CD4-positive, alpha-beta memory T cell (primary cell): ENCODE measurements at places on chromosomes 4 and X. TPM values are rescaled to one million over a fixed set of nuclear protein-coding genes. Genes with fewer than 3 reads are reported as not detected.

DNA sequence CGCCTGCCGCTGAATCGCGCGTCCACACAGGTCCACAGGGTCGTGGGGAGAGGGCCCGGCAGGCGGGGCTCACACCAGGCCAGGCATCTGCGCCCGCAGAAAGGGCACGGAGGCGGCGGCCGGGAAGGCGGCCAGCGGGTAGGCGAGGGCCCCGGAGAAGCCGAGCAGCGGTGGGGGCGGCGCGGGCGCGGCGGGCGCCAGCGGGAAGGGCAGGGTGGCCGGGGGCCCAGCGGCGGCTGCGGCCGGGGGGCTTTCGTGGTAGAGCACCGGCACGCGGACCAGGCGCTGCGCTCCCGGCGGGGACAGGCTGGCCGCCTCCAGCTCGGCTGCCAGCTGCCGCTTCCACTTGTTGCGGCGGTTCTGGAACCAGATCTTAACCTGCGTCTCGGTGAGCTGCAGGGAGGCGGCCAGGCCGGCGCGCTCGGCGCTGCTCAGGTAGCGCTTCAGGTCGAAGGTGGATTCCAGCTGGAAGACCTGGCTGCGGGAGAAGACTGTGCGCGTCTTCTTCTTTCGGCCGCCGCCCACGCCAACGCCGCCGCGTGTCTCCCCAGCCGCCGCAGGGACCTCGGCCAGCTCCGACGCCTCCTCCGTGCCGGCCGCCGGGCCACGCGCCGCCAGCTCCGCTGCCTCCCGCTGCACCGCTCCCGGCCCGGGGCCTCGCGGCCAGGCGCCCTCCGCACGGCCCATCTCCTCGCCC is 3.9 kb downstream of the HMX1 start:
- H3K27me3 ChIP-seq: peaks cover 5% of the 10 kb centered on the region
- H3K4me3 ChIP-seq: no peak overlapping the region
- no peaks in the 10 kb centered on the region for H3K36me3 ChIP-seq
- H3K4me1 ChIP-seq: no peaks in the 10 kb centered on the region
- no peak overlapping the region for H3K27ac ChIP-seq

DNA sequence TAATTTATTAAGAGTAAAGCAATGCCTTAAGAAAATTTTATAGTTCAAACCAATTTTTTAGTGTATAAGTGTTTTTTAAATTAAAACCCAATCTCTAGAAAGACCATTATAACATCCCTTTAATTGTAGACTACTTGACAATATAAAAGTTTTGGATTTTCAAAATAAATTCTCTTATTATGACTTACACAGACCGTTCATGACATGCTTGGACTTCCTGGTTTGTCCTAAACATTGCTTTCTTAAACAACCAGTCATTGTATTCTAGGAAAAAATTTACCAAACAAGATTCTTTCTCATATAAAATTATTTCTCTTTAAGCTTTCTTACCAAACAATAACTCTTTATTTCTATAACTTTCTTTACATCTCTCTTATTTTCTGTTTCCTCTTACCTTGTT is 49.0 kb upstream of the CXorf51A start:
- no peaks in the 10 kb centered on the region for H3K4me1 ChIP-seq
- no peaks in the 10 kb centered on the region for H3K27me3 ChIP-seq
- no peak for DNase-seq
- no peak overlapping the region for H3K4me3 ChIP-seq

- DNase-seq: no peak
- no peak overlapping the region for H3K27ac ChIP-seq
- H3K27me3 ChIP-seq: no peaks in the 10 kb centered on the region
- H3K36me3 ChIP-seq: no peaks in the 10 kb centered on the region
- H3K4me1 ChIP-seq: no peaks in the 10 kb centered on the region
- H3K4me3 ChIP-seq: no peak overlapping the region
Observed at GRCh38 chrX:107485013-107485412, 35.6 kb downstream of the FRMPD3 start.

DNA sequence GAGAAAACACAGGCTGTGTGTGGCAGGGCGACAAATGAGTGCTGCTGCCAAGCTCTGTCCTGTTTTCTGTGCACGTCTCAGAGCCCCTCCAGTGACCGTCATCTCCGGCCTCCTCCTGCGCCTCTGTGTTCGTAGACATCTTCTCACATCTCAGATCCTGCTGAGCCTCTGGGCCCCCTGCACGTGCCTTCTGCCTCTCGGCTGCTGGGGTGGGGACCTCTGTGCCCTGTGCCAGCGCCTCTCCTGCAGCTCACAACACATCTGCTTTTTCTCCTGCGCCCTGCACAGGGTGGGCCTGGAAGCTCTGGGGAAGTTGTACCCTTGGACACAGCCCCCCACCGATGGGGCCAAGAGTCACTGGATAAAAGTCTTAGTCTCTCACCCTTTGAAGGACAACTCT is 2.4 kb upstream of the CTAG2 start:
- H3K36me3 ChIP-seq: no peaks in the 10 kb centered on the region
- no peak overlapping the region for H3K27ac ChIP-seq
- H3K27me3 ChIP-seq: no peaks in the 10 kb centered on the region

GRCh38 chrX:54248309-54248708 is 65.3 kb upstream of the FAM120C start:
- H3K27me3 ChIP-seq: no peaks in the 10 kb centered on the region
- no peaks in the 10 kb centered on the region for H3K36me3 ChIP-seq

DNA sequence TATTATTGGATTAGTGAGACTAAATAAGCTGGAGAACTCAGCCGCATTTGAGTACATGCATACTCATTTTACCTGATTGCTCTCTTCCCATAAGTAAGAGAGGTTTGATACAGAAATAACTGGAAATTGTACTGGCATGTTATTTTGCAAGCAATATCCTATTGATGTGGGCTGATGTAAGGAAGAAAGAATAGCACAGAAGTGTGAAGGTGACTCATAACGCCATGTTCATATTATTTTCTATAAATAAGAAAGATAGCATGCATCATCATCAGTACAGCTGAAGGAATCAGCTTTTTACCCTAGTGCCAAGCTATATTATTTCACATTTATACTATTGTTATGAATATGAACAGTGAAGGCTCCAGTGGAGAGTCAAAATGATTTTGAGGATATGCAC is 138.3 kb upstream of the FAM47A start:
- no peaks in the 10 kb centered on the region for H3K27me3 ChIP-seq
- no peak for DNase-seq
- no peak overlapping the region for H3K27ac ChIP-seq

GRCh38 chr4:81664079-81664478 is 192.4 kb upstream of the RASGEF1B start:
- H3K27ac ChIP-seq: no peak overlapping the region
- no peak for DNase-seq
- H3K4me3 ChIP-seq: no peak overlapping the region
- no peaks in the 10 kb centered on the region for H3K36me3 ChIP-seq
- H3K27me3 ChIP-seq: no peaks in the 10 kb centered on the region

DNA sequence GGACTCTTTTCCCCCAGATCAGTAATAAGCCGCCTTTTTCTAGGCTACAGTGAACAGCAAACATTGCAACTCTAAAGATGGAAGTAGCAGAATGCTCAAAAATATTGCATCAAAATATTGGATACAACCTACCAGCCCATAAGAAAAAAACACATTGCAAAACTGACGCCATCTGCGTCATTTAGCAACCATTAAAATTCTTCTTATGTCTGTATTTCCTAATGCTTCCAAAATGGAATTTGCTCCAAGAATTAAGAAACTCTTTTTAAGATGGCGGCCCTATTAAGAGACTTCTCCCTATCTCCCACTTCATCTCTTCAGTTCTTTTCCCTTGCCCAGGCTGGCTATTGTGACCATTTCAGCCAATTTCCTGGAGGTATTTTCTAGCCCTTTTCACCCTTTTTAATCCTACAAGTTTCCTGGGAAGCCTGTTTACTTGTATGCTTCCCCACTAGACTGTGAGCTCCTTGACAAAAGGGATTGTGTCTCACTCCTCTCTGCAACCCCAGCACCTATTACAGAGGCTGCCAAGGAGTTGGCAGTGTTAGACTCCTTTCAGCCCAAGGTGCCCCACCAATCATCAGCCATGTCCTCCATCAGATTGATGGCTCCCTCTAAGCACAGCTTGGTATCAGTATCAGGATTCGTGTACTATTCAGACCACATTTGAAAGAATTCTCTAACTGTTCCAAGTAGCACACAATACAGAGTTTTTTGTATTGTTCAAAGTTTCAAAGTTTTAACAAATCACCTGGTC is 4.4 kb downstream of the GPC3 start:
- H3K36me3 ChIP-seq: no peaks in the 10 kb centered on the region
- peaks cover 6% of the 10 kb centered on the region for H3K4me1 ChIP-seq
- no peaks in the 10 kb centered on the region for H3K27me3 ChIP-seq
- DNase-seq: no peak
- H3K4me3 ChIP-seq: no peak overlapping the region

DNA sequence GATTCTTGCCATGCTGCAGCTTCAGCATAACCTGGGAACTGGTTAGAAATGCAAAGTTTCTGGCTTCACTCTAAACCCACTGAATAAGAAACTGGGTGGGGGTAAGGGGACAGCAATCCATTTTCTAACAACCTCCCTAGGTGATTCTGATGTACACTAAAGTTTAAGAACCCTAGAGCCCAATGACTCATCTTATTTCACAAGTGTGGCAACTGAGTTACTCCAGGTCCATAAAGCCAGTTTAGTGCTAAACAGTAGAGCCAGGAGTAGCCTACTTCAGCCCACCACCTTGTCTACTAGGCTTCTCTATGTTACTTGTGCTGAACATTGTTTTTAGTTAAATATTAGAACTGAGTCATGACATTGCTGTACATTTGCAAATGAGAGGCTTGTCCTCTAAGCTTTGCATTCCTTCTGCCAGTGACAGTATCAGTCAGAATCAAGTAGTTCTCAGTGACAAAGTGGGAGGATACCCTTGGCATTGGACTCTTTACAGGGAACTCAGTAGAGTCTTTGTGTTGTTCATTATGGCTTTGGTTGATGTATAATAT is 518.0 kb downstream of the RPA4 start:
- no peak for DNase-seq
- no peaks in the 10 kb centered on the region for H3K27me3 ChIP-seq
- no peak overlapping the region for H3K27ac ChIP-seq

DNA sequence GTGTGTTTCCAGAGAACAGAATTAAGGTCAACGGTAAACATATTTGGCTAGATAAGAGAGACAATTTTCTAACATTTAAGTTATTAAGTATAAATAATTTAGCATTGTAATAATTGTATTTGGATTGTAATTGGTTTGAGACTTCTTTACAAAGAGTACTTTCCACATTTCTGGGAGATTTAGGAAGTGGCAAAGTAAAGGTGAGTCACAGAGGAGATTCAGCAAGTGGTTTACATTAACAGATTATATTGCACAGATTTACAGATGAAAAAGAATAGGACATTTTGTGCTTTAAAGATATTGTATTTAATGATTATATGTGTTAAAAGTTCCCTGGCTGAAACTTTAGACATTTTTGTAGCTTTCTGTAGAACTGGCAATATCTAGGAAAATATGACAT is 584.4 kb upstream of the AADAT start:
- H3K4me1 ChIP-seq: no peaks in the 10 kb centered on the region
- no peak overlapping the region for H3K27ac ChIP-seq
- DNase-seq: no peak
- H3K4me3 ChIP-seq: no peak overlapping the region
- no peaks in the 10 kb centered on the region for H3K36me3 ChIP-seq

DNA sequence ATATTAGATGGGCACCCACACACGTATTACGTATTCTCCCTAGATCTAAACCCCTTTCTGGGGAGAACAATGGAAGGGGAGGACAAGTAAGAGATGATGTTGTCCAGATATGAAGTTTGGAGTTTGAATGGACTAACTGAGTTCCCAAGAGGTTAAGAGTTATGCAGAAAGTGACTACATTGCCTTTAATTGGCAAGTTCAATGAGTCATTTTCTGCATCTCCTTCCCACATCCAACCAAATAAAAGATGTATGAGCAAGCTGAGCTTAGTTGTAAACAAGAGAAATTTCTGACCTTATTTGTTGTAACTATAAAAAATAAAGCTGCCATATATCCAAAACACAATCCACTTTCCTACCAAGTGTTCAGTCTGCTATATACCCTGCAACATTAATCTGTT is 50.5 kb downstream of the TIGD2 start:
- no peak for DNase-seq
- no peaks in the 10 kb centered on the region for H3K27me3 ChIP-seq
- H3K4me3 ChIP-seq: no peak overlapping the region
- H3K4me1 ChIP-seq: no peaks in the 10 kb centered on the region
- H3K27ac ChIP-seq: no peak overlapping the region

- no peak overlapping the region for H3K27ac ChIP-seq
- no peak for DNase-seq
- H3K36me3 ChIP-seq: no peaks in the 10 kb centered on the region
- peaks cover 6% of the 10 kb centered on the region for H3K4me1 ChIP-seq
Observed at GRCh38 chr4:16259241-16259888, 33.1 kb upstream of the TAPT1 start.

DNA sequence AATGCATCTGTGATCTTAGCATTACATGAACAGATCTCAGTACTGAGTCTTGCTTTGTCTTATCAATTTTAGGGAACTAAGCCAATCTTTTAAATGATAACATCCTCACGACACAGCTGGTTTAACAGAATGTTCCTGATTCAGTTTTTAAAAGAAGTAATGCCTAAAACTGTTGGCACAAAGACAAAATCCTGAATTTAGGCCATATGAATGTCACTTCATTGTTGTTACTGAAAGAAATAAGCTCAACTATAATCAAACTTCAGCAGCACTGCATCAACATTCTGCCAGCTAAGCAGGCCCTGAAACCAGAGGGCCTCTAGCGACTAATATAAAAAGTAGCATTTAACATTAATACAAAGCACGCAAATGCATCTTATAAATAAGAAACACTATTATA is 130.6 kb downstream of the FRYL start:
- DNase-seq: no peak
- peaks cover 23% of the 10 kb centered on the region for H3K4me1 ChIP-seq
- no peaks in the 10 kb centered on the region for H3K27me3 ChIP-seq
- no peaks in the 10 kb centered on the region for H3K36me3 ChIP-seq

Gene CT55
- not detected for total RNA-seq

Gene VCX2
- total RNA-seq: not detected

Gene SPANXD
- total RNA-seq: not detected

Gene NSDHL
- total RNA-seq: 7.1 TPM

Gene MAGEB10
- not detected for total RNA-seq

Gene S100G
- not detected for total RNA-seq

Gene UNC5C
- not detected for total RNA-seq

Gene LEF1
- total RNA-seq: 363 TPM

Gene SPACA5B
- not detected for total RNA-seq

Gene ZGRF1
- 7.6 TPM for total RNA-seq

Gene CXCL11
- not detected for total RNA-seq
